Activated T-helper 1 cell treated with anti-CD3 and anti-CD28 coated beads, Interleukin-2, amount 50 U/mL, for 16 hours (primary cell): ENCODE measurements at places on chromosomes 3 and 15.

GRCh38 chr15:82802497-82802896 is 3.4 kb downstream of the FSD2 start:
- DNase-seq = no peak

DNA sequence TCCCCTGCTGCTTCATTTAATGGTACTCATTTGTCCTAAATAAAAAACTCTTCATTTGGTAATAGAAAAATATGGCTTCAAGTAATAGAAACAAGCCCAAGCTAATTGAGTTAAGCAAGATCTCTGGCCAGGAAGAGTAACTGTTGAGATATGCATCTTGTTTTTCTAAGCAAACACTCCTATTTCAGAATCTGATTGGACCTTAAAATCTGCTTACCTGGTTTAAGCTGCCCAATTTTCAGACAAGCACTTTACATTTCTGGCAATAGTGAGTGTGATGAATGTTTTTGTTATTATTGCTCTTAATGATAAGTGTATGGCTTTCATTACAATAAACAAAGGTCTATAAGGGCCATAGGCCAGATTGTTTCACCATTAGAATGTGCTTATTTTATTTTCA is 86.2 kb downstream of the CMSS1 start:
- DNase-seq = no peak

DNA sequence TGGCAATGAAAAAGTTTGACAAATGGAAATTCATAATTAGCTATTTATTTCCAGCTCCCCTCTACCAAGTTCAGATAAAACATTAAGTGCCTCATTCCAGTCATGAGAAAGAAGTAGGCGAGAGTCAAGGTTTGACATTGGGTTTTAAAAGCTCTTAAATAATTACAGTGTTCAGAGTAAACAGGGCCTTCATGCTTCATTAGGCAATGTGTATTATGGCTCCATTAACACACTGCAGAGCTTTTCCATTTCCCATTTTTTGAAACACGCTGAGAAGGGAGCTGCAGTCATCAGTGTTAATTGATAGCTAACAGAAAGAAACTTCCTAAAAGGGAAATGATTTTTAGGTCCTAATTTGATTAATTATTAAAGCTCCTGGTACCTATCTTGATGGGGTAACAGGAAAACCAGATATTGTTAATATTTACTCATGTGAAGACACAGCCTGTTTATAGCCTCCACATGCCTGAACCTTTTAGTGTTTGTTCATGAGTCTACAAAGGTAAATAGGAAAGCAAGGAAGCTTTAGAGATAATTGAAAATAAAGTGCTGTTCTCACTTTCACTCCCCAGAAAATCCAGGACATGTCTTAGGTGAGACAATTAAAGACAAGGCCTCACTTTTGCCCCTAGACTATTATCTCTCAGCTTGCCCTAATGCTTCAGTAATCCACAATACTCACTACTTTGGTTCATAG is 28.7 kb downstream of the SST start:
- DNase-seq = no peak

GRCh38 chr3:46361408-46362283 is 7.7 kb downstream of the CCR2 start:
- no peak for DNase-seq

DNA sequence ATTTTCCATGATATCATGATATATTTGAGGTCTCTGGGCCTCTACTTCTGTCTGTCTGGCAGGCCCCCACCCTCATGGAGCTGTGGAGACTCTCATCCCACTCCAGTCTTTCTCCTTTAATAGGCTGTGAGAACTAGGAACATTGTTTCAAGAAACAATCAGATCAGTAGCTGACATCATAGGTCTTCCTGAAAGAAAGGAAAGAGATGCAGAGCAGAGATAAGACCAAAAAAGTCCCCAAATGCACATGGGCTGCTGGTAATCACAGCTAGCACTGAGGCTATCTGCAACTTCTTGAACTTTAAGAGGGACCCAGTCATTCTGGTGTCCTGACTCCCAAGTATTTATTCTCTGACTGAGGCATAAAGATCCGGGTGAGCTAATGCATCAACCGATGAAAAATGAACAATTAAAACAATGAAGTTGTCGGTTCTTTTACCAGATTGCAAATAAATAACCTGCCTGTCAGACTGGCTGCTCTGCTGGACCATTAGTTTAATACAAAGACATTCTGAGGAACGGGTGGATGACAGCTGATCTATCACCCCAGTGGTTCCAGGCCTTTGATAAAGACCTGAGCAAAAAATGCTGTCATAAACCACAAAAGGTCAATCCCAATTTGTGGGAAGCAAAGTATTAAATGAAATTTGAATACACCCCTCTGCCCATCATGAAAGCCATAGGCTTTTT is 780.8 kb upstream of the GOLIM4 start:
- no peak for DNase-seq

GRCh38 chr3:10389995-10390394 is 69.1 kb upstream of the SEC13 start:
- DNase-seq = no peak
